Kidney tubule cell (primary cell): ENCODE measurements at places on chromosomes 5 and 9.

GRCh38 chr9:120265791-120266190, 314.2 kb downstream of the CDK5RAP2 start:
- DNase-seq: no peak

- no peak for DNase-seq
Measured at GRCh38 chr9:136201609-136202453, 3.1 kb downstream of the LHX3 start.

GRCh38 chr9:121295662-121296191, 27.8 kb downstream of the GSN start:
- DNase-seq: no peak

DNA sequence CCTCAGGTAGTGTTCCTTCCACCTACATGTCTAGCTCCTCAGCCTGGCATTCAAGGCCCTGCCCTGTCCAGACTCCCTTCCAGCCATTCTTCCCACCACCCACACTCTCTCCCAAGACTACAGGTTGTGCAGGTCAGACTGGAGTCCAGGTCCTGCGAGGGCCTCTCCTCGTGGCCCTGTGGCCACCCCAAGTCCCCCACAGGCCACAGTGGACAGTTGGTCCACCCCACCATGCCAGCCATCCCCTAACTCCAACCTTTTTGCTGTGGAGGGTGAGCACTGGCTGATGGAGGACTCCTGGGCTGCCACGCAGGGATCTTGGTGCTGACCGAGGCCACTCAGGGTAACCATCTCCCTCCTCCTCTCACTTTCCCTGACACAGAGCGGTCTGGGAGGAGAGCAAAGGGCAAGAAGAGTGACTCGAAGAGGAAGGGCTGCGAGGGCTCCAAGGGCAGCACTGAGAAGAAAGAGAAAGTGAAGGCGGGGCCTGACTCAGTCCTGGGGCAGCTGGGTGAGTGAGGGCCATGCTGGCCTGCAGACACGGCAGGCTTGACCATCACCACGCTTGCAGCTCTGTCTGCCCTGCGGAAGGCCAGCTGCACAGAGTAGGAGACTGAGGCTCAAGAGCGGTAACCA, 51.0 kb downstream of the JADE2 start:
- DNase-seq: peak; percentile 38

- DNase-seq: peak; percentile 16
Measured at GRCh38 chr9:91395553-91396471, 27.8 kb downstream of the NFIL3 start.

DNA sequence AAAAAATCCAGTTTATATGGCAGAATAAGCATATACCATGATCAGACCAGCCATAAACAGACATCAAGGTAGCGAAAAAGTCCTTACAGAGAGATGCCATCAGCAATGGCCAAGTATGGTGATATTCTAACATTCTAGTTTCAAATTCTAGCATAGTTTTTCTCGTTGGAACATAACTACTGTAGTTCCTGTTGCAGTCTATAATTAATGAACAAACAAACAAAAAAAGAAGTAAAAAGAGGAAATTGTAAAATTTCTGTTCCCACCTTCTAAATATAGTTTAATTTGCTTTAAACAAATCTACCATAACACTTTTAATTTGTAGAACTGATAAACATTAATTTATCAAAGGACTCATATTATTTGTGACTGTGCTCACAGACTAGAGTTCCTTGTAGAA, 9.9 kb upstream of the CD180 start:
- no peak for DNase-seq

DNA sequence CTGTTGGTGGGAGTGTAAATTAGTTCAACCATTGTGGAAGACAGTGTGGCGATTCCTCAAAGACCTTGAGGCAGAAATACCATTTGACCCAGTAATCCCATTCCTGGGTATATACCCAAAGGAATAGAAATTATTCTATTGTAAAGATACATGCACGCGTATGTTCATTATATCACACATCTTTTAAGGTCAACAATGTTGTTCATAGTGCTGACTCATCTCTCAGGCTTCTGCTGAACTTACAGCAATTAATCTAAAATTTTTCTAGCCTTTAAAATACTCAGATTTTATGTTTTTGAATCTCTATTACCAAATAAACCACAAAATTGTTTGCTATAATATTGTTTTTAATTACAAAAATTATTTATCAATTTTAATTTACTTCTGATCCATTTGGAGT, 38.8 kb upstream of the ZNF618 start:
- DNase-seq: no peak

GRCh38 chr5:68285851-68286611, 70.5 kb downstream of the PIK3R1 start:
- peak; percentile 67 for DNase-seq

- peak; percentile 10 for DNase-seq
Measured at GRCh38 chr9:75448281-75448680, 360.0 kb downstream of the OSTF1 start.

GRCh38 chr9:108772301-108772894, 83.4 kb downstream of the ACTL7B start:
- DNase-seq: no peak

DNA sequence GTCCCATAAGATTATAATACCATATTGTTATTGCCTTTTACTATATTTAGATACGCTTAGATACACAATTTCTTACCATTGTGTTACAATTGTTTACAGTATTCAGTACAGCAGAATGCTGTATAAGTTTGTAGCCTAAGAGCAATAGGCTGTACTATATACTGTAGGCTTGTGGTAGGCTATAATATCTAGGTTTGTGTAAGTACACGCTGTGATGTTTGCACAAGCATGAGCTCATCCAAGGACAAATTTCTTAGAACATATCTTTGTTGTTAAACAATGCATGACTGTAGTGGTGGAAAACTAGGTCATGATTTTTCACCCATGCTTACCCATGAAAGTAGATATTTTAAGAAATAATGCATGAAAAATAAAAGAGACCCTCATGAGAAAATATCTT, 509.4 kb upstream of the CDH18 start:
- no peak for DNase-seq

GRCh38 chr5:72267685-72268084, 52.4 kb downstream of the MRPS27 start:
- no peak for DNase-seq

- peak; percentile 62 for DNase-seq
Measured at GRCh38 chr9:136847088-136847825, 2.0 kb upstream of the PHPT1 start.

DNA sequence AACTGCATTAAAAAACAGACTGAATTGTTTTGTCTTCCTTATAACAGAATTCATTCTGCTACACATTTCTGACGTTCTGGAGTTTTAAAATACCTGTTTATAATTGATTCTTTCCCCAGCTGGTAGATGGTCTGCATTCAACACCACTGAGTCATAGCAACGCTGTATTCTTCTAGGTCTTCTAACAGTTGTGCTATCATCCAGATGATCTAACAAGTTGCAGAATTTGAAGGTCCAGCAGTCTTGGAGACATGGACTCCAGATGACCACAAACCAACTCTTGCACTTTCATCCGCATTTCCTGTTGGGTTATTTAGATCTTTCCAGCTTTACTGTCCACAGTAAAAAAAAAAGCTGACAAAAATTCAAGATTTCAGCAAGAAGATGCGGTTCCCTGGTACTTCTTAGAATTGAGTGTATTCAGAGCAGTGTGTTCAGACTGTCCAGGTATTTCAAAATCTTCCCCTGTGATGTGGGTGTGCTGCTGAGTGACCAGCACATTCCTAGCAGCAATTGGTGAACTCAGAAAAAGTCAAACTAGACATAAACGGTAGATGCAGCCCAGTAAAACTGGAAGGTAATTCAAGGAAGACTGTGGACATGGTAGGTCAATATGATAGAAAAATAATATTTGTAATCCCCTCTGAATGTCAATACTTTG, 50.2 kb downstream of the CSNK1A1 start:
- peak; percentile 66 for DNase-seq

DNA sequence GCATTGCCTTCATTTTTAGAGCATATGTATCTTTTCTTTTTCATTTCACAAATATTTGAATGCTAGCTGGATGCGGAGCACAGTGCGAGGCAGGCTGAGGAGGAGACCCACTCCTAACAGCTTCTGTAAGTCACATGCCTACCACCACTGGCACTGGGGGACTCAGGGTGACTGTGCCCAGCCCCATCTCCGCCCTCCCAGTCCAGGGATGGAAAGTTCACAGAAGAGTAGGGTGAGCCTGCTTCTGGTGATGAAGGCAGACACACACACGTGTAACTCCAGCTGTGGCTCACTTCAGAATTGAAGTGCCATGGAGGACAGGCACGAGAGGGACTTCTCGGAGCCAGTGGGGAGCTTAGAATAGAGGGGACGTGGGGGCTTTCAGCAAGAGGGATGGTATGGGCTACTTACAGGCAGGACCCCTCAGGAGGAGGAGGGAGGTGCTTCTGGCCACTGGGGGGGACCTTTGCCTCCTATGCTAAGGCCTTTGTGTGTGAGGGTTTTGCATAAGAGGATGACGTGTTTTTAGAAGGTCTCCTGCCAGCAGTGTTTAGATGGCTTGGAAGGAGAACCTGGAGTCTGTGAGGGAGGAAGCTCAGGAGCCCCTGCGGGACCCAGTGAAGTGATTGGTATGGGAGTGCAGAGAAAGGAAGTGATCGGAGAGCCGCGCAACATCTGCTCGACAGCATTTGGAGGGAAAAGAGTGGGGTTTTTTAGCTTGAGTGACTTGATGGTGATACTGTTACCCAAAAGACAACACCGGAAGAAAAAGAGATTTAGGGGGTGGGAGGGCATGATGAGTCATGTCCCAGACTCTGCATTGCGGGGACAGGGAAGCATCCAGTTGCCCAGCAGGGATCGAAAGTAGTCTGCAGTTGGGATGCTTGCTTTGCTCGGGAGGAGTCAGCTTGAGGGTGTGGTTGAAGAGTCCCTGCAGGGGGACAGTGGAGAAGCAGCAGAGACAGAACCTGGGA, 163.5 kb upstream of the OTULINL start:
- no peak for DNase-seq

DNA sequence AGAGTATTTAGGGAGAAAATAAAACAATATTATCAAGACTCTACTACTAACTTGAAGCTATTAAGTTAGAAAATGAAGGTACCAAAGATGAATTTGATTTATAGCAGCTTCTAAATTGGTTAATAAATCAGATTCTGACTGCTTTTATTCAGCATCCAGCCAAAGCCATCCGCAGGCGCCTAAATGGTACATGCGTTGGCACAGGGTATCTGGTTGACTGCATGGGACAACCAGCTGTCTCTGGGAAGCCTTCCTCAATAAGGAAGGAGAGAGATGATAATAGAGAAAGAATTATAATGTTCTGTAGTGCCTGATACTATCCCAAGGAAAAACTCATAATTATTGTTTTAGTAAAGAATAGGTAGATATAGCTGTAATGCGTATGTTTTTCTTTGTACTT, 9.1 kb upstream of the TRPM3 start:
- DNase-seq: no peak
